Kasumi-1 (cell line): ENCODE measurements at places on chromosomes 16 and 17.

DNA sequence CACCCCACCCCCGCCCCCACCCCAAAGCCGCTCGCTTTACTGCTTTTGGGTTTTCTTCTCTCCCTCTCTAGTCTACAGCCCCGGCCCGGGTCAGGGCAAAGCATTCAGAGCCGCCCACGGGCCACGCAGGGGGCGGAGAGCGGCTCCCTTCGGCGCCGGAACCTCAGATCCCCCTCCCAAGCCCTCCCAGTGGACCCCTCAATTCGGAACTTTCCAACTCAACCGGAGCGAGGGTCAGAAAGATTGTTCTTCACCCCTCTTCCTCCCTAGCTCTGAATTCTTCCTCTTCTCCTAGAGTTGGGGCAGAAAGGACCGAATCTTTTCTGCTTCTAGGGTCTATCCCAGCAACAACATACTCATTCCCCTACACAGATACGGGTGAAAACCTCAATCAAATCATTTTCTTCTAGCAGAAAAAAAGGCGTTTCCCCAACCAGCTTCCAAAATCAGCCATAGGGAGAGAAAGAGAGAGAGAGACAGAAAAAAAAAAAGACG, 1.0 kb downstream of the HOXB2 start:
- no peak for DNase-seq

- DNase-seq: no peak
These were observed 70.7 kb downstream of the COG7 start for GRCh38 chr16:23382279-23382678.

- DNase-seq: no peak
These were observed 89.5 kb downstream of the MARF1 start for GRCh38 chr16:15553313-15554088.

GRCh38 chr17:78674595-78675315, 97.6 kb upstream of the DNAH17 start:
- peak; percentile 7 for DNase-seq

DNA sequence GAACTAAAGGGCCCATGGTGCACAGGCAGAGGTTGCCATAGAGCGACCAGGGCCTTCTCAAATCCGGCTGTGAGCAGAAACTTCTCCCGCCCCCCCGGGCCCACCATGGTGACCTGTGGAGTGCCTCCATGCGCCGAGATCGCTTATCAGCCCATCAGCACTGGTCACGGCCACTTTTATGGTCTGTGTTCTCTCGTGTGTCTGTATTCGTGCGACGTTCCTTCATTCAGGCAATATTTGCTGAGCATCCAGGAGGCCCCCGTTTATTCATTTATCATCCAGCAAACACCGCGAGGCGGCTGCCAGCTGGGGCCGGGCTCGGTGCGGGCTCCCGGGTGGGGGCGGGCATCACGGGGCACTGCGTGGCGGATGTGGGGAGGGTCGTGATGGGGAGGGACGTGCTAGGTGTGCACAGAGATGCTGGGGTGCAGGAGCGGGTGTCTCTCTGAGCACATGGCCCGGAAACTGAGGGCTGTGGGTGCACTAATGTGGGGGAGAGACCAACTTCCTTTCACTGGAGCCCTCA, 88.0 kb upstream of the CBX4 start:
- DNase-seq: no peak

DNA sequence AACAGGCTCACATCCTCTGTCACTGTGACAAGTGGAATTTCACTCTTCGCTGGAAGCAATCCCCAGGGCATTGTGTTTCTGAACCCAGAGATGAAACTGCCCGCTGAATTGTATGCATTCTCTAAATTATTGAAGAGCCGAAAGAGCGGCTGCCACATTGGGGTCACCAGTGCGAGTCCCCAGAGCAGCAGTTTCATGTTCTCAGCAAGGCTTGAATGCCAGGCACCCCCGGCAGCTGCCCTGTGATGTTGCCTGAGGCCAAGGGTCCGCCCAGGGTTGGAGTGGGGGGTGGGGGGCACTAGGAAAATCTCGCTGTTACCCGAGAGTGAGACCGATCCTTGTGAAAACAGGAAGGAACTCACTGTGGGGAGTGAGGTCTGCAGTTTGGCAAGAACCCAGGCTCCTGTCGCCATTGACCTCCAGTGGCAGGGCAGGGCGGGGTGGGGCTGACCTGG, 20.7 kb upstream of the BCAR1 start:
- peak; percentile 35 for DNase-seq

- DNase-seq: no peak
These were observed 20.1 kb downstream of the UNC119 start for GRCh38 chr17:28532050-28532960.

DNA sequence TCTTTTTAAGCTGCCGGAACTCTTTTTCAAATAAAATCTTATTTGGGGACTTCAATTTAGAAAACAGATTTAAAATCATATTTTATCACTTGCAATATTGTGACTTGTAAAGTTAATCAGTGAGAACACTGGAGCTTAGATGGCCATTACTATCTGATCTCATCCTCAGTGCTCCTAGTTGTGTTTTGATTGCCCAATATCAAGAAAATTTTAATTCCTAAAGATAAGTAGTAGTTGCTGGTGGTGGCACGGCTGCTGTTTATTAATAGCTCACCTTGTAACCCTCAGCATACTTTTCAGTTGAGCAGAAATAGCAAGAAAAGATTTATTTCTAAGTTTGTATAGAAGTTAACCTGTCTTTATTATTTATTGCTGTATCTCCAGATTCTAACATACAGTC, 124.0 kb downstream of the NLK start:
- no peak for DNase-seq

GRCh38 chr17:29155966-29156338, 24.2 kb downstream of the MYO18A start:
- DNase-seq: no peak

DNA sequence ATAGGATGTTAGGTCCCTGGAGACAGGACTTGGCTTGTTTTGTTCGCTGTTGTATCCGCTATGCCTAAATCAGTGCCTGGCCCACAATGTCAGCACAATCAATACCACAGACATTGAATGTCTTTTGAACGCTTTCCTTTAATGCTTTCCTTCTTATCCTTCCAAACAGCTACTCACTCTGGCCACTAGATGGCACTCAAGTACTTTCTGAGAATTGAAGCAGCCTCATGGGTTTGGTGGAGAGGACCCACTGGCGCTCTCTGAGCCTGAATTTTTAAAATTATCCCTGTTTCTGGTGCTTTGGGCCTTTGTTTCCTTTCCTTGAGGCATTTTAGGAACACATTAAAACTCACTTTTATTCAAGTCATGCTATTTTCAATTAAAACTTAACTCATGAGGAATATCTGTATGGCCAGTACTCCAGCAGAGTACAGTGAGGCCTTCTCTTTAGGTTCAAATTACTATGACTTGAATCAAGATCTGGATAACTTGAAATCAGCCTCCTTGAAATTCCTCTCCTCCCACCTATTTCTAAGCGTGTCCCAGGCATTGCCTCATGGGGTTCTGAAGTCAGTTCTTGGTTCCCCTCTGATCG, 3.2 kb upstream of the NLRP1 start:
- DNase-seq: peak; percentile 65

GRCh38 chr17:15912416-15912955, 32.4 kb upstream of the ADORA2B start:
- no peak for DNase-seq

DNA sequence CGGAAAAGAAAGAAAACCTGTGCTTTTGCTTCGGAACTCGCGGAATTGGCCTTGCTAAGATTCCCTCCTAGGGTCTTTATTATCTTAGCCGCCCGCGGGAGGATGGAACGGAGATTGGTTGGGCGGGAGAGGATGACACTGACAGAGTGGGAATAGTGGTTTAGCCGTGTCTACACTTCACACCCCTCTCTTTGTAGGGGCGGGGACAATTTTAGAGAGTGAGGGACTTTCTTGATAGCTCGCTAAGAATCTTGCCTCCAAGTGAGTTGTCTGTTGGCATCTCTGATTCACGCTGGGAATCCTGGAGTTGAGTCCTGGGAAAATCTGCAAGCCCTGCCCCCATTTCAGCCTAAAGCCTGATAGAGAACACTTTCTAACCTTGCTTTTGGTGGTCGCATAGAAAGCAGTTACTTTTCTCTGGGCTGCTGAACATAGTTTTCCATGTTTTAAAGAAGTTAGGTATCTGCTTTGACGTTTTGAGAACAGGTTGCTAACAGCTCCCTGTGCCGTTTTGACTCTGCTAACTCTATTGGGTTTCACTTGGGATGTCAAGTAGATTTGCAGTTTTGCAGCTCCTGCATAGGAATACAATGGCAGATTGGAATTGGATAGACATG, 697 bp downstream of the NOL11 start:
- peak; percentile 49 for DNase-seq

- DNase-seq: no peak
These were observed 5.2 kb upstream of the PLLP start for GRCh38 chr16:57289391-57290257.

GRCh38 chr17:75398279-75398678, 7.2 kb downstream of the GRB2 start:
- DNase-seq: no peak

- no peak for DNase-seq
These were observed 2.9 kb downstream of the PYCR1 start for GRCh38 chr17:81934098-81934757.

DNA sequence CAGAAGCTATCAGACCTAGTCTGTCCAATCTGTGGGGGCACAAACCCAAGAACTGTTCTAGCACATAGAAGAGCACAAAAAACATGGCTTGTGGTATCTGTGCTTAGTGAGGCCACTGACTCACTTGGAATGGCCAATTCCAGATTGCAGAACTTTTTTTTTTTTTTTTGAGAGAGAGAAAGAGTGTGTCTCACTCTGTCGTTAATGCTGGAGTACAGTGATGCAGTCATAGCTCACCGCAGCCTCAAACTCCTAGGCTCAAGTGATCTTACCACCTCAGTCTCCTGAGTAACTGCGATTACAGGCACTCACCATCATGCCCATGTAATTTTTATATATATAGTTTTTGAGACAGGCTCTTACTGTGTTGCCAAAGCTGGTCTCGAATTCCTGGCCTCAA, 77.2 kb upstream of the CLEC3A start:
- DNase-seq: no peak

DNA sequence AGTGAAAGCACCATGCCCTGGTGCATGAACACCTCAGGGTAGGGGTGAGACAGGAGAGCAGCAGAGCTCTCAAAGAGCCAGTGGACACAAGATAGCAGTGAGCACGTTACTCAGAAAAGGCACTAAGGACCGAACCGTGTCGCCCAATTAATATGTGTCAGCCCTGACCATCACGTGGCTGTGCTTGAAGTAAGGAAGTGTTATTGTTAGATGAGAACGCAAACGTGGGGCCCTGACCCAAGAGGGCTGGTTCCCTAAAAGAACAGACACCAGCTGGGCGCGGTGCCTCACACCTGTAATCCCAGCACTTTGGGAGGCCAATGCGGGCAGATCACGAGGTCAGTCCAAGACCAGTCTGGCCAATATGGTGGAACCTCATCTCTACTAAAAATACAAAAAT, 16.3 kb downstream of the AXIN1 start:
- no peak for DNase-seq

DNA sequence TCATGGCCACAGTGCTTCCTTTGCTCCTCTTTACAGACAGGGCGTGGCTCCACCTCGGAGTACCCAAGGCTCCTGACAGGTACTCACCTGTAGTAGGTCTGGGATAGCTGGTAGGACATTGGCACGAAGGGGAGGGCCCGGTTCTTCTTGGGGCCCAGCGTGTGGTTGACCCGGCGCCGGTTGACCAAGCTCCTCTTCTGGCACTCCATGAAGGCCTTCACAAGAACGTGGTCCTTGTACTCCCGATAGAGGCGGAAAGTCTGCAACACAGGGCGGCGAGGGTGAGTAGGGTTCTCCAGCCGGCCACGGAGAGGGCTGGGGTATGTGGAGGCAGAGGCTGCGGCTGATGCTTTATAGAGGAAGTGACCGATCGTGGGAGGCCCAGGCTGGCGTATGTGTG, 69.7 kb downstream of the IL21R start:
- DNase-seq: no peak

- DNase-seq: no peak
These were observed 57.9 kb downstream of the AXIN2 start for GRCh38 chr17:65503557-65503956.

DNA sequence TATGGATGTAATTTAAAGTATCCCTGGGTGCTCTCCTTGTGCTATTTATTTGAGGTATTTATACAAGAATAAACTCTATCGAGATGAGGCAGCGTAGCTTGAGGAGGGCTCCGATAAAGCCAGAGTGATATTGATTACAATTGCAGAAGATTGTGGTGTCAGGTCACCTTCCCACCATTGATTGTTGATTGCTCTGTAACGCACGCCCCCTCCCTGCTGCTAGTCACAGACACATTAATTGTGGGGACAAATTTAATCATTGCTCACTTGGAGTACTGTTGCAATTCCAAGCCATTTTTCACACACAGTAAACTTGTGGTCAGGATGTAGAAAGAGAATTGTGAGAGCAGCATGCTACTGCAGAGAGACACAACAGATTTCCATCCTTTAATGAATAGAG, 75.4 kb downstream of the IRX3 start:
- DNase-seq: no peak

- DNase-seq: no peak
These were observed 29.4 kb downstream of the CHD9 start for GRCh38 chr16:53084141-53084541.

- no peak for DNase-seq
These were observed 64.8 kb downstream of the C16orf95 start for GRCh38 chr16:87252269-87252970.

- DNase-seq: no peak
These were observed 405 bp upstream of the CBLN1 start for GRCh38 chr16:49281843-49282642.

DNA sequence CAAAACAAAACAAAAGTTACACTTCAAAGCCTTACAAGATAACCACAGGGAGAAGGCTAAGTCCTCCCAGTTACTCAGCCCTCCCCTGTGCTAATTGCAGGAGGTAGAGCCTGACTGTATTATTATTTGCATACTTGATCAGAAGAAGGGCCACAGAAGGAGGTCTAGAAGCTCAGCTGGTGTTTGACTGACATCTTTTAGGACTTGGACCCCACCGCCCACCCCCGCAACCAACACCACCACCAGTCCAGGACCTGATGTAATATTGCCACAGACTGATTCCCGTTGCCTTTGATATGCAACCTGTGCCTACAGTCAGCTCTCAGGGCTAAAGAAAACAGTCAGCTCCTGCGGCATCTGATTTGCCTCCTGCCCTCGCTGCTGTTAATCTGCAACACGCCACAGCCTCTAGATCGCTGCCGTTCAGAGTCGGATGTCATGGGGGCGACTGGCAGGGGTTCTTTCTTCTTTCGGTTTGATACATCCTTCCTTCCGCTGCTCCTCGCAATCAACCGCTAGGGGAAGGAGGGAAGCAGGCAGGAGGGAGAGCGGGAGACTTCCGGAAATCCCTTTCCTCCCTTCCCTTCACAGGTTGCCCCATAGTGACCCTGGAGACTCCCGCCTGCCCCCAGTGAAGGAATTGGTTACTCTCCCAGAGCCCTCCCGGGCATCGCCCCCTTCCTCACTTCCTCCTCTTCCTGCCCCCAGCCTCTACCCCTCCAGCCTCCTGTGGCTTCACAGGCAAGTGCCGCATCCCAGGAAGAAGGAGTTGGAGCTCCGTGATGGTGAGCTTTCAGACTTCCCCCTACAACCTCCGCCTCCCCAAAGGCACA, 90.5 kb upstream of the SOX9 start:
- DNase-seq: peak; percentile 64
